Iris pigment epithelial cell (primary cell): ENCODE measurements at places on chromosomes 5 and 9.

GRCh38 chr9:93256878-93257807, 73.2 kb downstream of the WNK2 start:
- DNase-seq: no peak

DNA sequence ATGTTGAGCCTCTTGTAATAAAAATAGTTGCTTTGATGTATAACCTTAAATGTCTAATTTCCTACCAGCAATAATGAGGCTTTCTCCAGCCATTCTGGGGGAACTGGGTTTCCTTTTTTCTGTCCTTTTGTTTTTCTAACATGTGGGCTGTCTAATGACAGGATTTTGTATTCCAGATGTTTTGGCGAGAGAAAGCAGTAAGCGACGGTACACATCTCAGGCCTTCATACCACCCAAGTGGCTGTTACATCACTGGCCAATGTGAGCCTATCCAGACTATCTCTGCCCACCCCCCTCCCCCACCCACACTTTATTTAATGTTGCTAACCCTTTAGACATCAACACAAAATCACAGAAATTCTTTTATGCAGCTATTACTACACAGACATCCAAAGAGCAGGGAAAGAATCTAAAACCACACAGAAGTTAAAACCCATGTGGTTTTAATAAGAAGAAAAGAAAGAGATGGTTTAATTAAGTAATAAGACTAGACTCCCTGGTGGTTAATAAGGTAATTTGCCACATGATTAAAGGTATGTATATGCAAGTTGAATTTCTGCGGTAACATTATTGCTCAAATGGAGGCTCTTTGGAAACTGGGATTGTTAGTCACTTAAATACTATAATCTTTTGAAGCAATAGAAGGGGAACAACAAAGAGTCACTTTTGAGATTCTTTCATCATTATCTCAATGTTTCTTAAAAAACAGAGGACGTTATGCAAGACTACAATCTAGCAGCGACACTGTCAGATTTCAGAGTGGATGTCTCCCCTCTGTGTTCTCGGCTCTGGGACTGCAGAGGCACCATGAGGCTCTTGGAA, 365.1 kb downstream of the ENC1 start:
- peak; percentile 63 for DNase-seq

DNA sequence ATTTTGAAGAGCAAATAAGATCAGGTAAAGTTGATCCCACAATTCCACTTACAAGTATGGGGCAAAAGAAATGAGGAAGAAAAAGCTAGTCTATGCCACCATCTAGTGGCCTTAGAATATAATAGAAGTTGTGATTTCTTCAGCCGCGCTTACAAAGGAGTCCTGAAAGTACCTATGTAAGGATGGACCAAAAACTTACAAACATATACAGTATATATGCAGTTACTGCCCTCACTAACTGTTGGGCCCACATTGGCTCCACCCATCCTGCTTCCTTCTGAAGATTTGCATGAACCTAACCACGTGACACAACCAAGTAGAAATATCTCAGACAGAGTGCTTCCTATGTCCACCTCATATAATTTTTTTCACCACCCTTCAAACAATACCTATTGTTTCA, 11.7 kb upstream of the OR13D1 start:
- DNase-seq: peak; percentile 57

GRCh38 chr9:137168904-137169856, 671 bp downstream of the LRRC26 start:
- peak; percentile 60 for DNase-seq

DNA sequence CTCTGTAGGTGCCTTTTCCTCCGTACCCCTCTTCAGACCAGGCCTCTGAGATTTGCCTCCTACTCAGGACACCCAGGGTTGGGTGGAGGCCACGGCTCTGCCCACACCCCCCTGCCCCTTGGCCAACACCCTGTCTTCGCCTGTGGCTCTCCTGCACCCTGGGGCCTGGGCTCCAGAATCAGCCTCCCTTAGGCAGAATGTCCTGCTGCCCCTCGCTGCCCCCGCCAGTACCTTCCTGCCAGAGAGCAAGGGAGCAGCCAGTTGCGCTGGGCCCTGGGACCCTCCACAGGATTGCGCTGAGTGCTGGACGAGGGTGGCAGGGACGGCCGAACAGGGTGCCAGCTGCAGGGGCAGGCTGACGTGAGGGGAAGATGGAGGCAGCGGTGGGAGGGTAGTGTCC, 53.5 kb downstream of the COL5A1 start:
- no peak for DNase-seq

GRCh38 chr9:116152941-116153764, 438 bp upstream of the PAPPA start:
- peak; percentile 90 for DNase-seq

GRCh38 chr9:129007035-129007765, 20.9 kb downstream of the SH3GLB2 start:
- DNase-seq: no peak

DNA sequence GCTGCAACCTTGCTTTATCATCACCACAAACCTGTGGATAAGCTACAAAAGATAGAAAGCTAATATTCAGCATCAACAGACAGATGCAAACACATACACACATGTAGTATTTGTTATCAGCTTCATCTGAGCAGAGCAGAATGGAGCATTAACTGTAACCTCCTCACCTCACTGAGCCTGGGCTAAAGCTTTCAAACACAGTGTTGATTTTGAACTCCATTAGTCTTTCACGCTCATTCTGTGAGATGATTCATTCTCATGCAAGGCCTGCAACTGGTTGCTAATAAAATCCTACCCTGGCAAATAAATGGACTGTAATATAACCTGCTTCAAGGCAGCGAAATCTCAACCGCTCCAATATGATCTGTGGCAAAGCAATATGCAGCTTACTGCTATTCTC, 1360.6 kb upstream of the ACO1 start:
- DNase-seq: no peak

DNA sequence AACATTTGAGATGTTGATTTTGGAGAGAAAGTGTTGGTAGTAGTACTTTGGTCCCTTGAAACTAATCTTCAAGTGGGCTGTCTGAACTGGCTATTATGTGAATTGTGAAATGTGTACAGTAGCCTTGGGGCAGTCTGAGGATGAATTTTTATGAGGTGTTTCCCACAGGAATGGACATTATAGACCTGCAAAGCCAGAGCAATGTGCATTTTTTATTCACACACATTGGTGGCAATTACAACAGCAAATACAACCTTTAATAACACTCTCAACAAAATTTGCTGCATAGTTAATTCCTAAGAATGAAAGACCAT, 147.0 kb downstream of the PAM start:
- DNase-seq: no peak

DNA sequence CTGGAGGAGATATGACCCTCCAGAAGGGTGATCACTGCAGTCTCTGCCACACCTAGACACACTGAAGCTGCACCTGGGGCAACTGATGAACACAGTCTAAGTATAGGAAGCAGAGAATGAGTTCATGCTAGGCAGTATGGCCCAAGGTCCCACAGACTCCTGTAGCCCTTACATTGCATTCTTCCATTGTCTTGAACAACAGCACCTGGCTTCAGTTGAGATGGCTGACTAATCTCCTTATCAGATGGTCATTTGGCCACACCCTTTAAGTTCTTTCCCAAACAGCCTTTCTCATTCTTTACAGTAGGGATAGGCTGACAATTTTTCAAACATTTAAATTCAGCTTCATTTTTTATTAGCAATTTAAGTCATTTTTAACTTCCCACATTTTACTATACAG, 23.1 kb downstream of the CENPK start:
- peak; percentile 2 for DNase-seq

DNA sequence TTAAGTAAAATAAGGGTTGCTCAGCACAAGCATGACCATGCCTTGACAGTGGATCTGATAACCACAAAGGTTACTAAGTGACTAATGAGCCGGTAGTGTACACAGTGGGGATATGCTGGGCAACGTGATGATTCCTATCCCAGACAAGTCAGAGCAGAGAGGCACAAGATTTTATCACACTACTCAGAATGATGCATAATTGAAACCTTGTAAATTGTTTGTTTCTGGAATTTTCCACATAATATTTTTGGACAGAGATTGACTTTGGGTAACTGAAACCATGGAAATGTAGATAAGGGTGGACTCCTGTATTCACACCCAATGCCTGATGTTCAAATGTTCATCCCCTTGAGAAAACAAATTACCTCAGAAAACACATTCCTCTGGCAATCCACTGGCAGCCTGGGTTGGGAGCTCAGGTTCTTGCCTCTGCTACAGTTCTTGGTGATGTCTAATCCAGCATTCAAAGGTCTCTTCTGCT, 16.2 kb upstream of the ERAP1 start:
- DNase-seq: peak; percentile 90

- DNase-seq: peak; percentile 53
Measured at GRCh38 chr9:92094655-92095054, 20.6 kb downstream of the SPTLC1 start.

- no peak for DNase-seq
Measured at GRCh38 chr9:137685035-137685740, 66.4 kb downstream of the EHMT1 start.
